ENCODE measurements at places on chromosomes 5 and 9. TPM values are rescaled to one million over a fixed set of nuclear protein-coding genes. Genes with fewer than 3 reads are reported as not detected.

- peak; percentile 69 for DNase-seq
Observed at GRCh38 chr9:116267021-116267420, 113.4 kb downstream of the PAPPA start.

- no peak for DNase-seq
Observed at GRCh38 chr5:4947106-4947505, 193.0 kb upstream of the ADAMTS16 start.

DNA sequence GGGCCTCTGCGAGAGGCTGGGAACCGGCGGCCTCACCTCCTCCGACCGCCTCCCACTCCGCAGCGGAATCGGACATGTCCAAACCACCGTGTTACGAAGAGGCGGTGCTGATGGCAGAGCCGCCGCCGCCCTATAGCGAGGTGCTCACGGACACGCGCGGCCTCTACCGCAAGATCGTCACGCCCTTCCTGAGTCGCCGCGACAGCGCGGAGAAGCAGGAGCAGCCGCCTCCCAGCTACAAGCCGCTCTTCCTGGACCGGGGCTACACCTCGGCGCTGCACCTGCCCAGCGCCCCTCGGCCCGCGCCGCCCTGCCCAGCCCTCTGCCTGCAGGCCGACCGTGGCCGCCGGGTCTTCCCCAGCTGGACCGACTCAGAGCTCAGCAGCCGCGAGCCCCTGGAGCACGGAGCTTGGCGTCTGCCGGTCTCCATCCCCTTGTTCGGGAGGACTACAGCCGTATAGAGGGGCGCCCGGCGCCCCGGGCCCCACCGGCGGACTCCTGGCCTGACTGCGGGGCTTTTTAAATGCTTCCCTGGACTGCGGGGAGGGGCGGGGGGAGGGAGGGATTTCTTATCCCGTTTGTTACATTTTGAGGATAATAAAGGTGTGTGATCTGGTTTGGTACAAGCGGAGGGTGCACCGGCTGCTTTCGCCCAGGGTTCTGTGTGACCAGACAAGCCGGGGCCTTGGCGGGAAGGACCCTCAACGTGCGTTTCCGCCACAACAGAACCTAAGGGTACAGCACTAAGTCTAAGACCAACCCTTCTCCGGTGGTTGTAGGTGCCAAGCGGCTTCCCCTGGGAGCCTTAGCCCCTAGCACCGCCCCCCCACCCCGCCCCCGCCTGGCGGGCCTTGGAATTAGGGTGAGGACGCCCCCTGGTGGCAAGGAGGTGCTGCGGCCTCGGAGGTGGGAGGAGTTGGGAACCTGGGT lies 9.3 kb downstream of the PRR7 start:
- peak; percentile 93 for DNase-seq

GRCh38 chr9:75803130-75803529 lies 87.3 kb upstream of the PCSK5 start:
- DNase-seq = peak; percentile 5

The FAT2 gene
- total RNA-seq = 0.06 TPM

The TLE1 gene
- 11.3 TPM for total RNA-seq

DNA sequence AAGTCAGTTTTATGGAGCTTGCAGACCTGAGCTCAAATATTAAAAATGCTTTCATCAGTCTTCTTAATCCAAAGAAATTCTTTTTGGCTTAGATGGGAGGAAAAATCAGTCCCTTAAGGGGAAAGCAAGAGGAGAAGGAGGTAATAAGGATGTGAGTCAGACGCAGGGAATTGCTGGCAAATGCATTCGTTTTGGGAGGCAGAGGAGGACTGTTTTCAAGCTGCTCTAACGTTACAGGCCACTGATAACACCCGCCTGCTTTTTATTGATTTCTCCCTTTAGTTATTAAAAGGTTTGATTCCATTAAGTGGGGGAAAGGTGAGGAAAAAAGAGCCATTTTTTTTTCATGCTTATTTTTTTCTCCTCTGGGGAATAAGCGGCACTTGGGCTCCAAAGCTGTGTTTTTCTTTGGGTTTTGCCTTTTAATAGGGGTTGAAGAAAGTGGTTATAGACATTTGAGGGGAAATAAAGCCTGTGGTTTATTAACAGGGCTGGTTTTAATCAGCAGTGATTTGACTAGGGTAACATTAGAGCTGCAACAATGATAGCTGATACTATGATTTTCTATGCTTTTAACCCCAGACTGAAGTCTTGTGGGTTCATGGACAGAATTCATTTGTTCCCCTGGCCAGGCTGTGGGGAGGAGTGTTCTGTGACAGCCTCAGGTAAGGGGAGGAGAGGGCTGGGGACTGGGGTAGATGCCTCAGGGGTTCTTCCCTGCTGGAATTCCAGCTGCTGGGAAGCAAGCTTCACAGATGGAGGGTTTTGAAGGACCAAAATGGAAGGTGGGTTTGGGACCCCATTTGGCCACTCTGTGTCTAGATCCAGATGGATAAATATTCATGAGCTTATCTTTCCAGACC lies 225.2 kb downstream of the GAS1 start:
- DNase-seq = peak; percentile 88

- DNase-seq = no peak
Observed at GRCh38 chr5:3345195-3345594, 250.4 kb upstream of the IRX1 start.

- DNase-seq = no peak
Observed at GRCh38 chr5:34930870-34931269, 1.5 kb downstream of the DNAJC21 start.

- no peak for DNase-seq
Observed at GRCh38 chr5:143045062-143045461, 274.9 kb downstream of the ARHGAP26 start.

- no peak for DNase-seq
Observed at GRCh38 chr5:41966401-41967105, 41.5 kb downstream of the FBXO4 start.

DNA sequence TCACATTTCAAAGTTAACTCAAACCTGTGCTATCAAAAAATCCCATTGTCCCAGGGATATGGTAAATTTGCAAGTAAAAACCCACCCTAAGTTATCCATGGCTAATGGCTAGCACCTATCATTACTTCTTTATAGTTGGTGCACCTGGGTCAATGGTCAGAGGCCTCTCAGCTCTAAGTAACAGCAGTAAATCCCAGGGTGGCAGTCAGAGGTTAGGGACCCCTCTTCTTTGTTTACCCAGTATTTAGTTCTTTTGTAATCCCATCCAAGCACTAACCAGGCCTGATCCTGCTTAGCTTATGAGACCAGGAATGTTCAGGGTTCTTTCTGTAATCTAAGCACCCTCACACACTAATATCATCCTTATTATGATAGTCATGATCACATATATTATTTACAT lies 52.1 kb upstream of the WWC1 start:
- DNase-seq = no peak

The IL33 gene
- 0.06 TPM for total RNA-seq
